ENCODE measurements at places on chromosomes 2 and 18.

DNA sequence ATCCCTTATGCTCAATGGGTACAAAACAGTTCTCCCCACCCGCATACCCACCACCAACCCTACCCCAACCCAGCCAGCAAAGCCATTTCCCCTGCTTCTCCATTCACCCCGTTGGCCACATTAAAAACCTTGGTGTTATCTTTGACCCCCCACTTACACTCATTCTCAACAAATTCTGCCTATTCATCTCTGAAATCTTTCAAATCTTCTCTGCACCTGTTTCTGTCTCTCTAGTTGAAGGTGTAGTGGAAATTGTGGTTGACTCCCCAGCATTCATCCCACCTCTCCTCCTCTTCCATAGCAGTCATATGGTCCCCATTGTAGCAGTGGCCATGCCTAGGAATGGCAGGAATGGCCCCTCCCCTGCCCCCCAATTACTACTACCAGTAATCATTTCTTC, 20.5 kb upstream of the TET3 start:
- no peak for DNase-seq

GRCh38 chr2:99802734-99803133, 312.9 kb upstream of the REV1 start:
- no peak for DNase-seq

DNA sequence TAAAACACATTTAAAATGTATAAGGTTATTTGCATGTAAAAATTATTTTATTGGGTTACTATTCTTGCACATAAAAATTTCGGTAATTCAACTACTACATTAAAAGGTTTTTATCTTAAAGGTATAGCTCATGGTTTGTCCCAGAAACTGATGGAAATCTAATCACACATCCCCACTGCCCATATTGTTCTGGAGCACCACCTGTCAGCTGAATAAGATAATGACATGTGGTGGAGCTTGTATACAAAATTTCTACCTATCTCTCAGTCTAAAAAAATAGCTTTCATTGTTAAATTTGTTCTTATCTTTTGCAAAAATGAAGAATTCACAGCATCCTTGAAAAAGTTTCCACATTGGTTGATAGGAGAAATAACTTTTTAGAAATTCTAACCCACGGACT, 18.3 kb downstream of the ERBB4 start:
- no peak for DNase-seq

GRCh38 chr2:120546048-120546864, 189.4 kb upstream of the GLI2 start:
- no peak for DNase-seq

DNA sequence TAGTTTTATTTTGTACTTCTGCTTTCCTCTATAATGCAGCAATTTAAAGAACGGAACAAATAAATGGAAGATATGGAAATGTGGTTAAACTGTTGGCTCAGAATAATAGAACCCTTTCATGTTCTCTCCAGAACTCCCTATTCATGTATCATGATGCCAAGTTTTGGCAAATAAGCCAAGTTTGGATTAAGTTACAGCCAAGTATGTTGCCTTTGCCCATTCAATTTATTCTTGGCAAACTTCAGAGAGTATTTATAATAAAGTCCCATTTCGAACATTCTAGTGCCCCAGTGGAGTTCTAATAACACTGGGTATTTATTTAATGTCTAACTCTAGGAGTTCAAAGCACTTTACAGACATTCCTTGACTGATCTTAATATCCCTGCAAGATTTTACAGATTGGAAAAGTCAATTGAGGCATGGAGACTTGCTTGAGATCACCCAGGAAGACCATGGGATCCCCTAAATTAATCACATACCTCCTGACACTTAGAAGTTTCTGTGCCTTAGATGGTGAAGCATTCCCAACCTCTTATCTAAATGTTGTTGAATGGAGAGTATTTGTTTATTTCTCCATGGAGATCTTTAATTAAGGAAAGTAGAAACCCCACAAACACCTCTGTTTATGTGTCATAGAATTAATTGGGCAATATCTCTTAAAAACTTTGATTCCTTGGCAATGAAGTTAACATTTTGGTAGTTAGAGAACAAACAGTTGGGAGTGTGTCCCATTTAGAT, 106.7 kb downstream of the ACKR3 start:
- no peak for DNase-seq

DNA sequence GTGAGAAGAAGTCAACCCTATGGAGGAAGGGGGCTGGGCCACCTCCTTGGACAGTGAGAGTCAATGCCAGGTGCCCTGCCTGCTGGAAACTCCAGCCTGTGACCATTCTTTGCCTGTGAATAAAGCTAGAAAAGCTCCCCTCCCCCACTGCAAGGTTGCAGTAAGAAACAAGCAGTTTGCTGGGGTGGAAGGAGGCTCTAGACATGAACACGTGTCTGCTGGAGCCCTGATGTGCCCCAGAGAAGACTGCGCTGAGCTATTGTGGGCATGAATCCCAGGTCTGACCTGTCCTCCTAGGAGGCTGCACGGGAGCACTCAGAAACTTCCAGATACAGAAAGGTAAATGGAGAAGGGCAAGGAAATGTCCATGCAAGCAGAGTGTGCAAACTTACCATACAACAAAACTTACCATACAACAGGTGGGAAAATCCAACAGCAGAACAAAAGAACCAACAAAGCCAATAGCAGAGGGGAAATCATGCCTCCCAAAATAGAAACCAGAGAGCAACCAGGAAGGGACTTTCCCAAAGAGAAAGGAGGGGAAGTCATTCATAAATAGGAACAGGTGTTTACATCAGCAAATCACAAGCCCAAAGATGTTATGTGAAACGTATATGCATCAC, 278.7 kb downstream of the BCL2 start:
- DNase-seq = no peak

DNA sequence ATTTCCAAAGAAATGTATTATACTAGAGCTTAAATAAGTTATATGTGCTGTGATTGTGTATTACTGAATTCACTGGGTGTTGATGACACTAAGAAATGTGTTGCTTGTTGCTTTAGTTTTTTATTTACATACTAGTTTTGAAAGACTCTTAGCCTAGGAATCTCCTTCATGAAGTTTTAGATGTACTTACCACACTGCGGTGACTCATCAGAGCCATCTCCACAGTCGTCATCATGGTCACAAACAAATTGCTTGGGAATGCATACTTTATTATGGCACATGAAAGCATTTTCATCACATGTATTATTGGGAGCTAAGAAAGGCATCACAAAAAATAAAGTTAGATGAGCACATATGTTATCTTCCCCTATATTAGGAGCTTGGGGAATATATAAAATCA, 1624.2 kb downstream of the LRP1B start:
- DNase-seq = no peak

GRCh38 chr2:47035615-47036488, 119.3 kb downstream of the STPG4 start:
- DNase-seq = no peak

DNA sequence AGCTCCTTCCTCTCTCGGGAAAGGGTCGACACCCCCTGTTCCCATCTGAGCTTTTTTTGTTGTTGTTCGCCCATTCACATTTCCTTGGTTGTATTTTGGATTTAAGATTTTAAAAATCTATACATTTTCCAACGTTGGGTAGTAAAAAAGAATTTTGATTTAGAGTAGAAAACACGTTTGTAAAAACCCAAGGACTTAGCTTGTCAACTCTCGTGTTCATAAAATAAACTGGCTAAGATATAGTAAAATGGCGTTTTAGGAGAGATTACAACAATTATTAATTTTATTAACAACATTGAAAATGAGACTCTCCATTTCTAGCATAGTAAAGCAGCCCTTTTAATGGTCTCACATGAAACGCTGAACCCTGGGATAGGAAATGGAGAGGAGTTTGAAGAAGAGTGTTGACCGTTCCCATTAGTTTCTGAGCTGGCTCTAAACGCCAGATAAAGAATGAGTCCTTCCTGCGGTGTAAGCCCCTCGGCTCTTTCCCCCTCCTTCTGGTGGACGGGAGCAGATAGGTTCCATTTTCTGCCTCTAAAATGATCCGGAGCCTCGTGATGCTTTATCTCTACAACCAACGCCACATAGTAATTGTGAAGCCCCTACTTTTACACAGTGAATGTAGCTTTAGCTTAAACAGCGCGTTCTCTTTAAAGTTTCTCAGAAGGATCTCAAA, 24.0 kb upstream of the ZNF516 start:
- no peak for DNase-seq

DNA sequence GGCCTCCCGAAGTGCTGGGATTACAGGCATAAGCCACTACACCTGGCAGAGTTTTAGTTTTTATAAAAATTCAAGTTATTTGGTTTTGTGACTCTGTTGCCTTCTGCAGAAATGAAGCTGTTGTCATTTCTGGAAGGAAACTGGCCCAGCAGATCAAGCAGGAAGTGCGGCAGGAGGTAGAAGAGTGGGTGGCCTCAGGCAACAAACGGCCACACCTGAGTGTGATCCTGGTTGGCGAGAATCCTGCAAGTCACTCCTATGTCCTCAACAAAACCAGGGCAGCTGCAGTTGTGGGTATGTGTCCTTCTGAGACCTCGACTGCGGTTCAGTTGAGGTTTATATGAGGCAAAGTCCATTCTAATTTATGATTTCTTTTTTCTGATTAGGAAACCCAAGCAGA, 7.2 kb downstream of the MTHFD2 start:
- peak; percentile 86 for DNase-seq

- no peak for DNase-seq
These were observed 22.4 kb downstream of the CTLA4 start for GRCh38 chr2:203889944-203890343.

DNA sequence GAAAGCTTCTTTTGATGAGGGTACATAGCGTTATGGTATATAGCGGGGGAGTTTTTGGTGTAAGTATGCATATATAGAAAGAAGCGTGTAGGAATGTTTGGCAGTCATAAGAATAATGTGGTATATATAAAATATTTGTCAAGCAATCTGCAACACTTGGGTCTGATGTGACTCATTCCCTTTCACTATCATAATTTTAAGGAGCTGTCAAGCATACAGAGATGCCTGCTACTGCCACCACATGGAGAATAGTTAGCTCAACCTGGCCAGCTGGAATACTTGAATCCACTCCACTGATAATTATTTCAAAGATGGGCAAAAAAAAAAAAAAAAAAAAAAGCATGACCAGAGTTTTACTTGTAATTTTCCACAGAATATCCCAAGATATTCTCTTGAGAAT, 559.8 kb upstream of the REG3G start:
- DNase-seq = no peak

DNA sequence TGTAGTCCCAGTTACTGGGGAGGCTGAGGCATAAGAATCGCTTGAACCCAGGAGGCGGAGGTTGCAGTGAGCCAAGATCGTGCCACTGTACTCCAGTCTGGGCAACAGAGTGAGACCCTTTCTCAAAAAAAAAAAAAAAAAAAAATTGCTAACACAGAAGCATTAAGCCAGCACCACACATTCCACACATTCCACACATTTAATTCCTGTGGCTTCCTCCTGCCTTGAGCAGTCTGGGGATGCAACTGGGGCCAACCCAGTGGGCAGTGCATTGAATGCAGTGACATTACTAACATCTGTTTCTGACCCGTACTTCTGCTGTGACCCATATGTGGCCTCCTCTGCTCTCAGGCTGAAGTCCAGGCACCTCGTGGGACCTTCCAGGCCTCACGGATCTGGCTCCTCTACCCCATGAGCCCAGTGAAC, 107.0 kb downstream of the BCL2L11 start:
- peak; percentile 47 for DNase-seq

Data from breast epithelium (tissue), 4 donors.